ENCODE measurements at places on chromosomes 1 and 21.
A peak's percentile ranks its signal among the peaks of the same experiment; 100 is the strongest.

DNA sequence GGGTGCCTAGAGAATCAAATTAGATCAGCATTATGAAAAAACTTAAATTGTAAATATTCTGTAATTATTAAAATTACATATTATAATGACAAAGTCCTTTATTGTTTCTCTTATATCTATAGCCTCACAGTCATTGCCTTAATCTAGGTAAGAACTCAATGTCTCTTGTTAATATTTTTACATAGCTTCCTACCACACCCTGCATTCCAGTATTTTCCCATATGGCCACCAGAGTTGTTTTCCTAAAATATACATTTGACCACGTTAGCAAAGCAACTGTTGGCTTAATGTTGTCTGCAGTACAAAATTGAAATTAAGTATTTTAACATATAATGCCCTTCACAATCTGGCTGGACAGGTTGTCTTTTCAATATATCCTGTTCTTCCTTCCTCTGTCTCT, 230.3 kb downstream of the DNAH14 start:
- DNase-seq: no peak

DNA sequence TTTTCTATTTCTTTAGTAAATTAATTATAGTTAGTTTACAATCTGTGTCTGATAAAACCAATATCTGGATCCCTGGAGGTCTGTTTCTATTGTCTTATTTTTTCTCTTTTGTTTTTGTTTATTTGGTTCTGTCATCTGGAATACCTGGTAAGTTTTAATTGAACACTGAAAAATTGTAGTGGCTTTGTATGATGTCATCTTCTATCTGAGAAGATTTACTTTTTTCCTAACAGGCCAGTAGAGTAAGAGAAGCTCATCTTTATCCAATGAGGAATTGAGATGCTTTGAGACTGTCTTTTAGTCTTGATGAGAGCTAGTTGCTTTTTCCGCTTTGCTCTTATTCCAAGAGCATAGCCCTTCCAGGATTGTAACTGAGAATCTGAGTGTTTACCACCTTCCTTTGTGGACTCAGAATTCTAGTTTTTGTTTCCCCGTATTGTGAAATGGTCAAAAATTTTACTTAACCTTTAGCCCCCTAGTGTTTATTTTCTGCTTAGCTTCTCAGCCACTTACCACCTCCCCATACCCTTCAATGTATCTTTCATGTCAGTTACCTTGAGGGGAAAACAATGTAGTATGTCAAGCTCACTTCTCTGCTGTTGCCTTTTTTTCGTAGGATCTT, 25.0 kb downstream of the PTGFRN start:
- DNase-seq: no peak

DNA sequence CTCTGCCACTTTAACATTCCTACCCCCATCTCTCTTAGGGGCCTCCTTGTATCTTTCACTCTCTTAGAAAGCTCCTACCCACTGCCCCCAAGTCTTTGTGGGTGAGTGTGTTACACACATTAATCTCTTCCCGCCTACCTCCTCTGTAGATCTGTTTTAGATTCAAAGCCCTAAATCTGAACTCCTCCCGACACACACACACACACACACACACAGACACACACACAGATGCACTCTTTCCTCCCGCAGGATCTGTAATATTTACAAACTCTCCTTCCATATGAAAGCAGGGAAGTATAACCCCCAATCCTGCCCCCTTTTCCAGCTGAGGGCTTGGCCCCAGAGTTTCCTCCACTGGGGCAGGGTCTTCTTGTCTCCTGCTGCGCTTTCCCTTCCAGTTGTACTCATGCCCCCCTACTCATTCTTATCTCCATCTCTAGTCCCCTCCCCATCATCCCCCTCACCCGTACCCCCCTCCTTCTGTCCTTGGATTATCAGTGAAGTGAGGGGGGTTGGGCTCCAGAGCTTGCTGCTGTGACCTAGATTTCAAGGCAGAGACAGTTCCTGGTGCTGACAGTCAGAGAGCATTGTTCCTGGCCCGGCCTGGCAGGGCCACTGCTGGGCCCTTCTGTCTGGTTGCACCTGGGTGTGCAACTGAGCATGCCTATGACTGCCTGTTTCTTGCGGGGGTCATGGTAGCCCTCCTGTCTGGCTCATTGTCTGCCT, 4.3 kb downstream of the PEA15 start:
- no peak for DNase-seq

DNA sequence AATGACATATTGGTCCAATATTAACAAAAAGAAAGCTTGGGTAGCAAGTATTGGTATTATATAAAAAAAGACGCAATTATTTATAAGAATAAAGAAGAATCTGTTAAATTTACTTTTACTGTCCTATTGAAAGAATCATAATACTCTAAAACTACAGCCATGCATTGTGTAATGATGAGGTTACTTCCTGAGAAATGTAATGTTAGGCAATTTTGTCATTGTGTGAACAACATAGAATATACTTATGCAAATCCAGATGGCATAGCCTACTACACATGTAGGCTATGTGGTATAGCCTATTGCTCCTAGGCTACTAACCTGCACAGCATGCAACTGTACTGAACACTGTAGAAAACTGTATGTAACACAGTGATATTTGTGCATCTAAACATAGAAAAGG, 121.2 kb upstream of the PTGFR start:
- no peak for DNase-seq

GRCh38 chr1:29849038-29849750, 612.9 kb downstream of the PTPRU start:
- peak; percentile 34 for DNase-seq

GRCh38 chr1:213256438-213257087, 205.5 kb downstream of the RPS6KC1 start:
- DNase-seq: no peak

GRCh38 chr1:246142320-246142893, 364.7 kb downstream of the SMYD3 start:
- no peak for DNase-seq

GRCh38 chr1:17002524-17002902, 9.2 kb downstream of the ATP13A2 start:
- no peak for DNase-seq

Measured in SHP77 treated with DMSO at 0.1 percent for 48 hours (cell line).